ENCODE measurements at places on chromosomes 5 and 9.

- DNase-seq: peak; percentile 47
Observed at GRCh38 chr9:136546697-136547501, 1.1 kb upstream of the NOTCH1 start.

DNA sequence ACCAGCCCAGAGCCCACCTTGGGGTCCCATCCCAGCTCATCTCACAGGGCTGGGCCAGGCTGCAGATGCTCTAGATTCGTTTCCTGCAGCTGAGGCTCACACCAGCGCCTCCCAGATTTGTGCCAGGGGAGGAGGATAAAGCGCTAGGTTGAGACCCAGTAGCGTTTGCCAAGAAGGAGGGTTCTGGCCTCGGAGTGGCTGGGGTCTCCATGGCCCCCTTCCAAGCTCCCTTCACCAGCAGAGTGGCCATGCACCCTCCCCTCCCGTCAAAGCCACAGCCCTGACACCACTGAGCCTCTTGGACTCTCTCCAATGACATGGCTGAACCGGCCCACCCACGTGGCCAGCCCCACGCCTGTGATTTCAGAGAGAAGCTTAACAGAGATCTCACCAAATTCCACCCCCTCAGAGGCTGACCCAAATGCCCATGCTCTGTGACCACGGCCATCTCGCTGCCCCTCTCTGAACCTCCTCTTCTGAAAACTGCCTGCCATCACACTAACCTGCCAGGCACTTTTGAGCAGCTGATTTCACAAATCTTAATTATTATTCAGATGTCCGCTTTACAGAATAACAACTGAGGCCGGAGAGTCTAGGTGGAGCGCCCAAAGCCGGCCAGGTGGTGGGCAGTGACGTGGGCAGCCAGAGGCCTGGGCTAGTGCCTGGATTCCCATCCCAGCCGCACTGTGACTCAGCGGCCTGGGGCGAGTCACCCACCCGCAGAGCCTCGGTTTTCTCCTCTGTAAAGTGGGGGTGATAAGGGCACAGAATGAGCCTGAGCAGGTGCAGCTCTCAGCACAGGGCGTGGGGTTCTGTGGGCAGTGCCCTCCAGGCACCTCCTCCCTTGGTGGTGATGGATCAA is 155.7 kb downstream of the C9orf50 start:
- peak; percentile 68 for DNase-seq

- no peak for DNase-seq
Observed at GRCh38 chr9:129173296-129174101, 4.6 kb downstream of the IER5L start.

DNA sequence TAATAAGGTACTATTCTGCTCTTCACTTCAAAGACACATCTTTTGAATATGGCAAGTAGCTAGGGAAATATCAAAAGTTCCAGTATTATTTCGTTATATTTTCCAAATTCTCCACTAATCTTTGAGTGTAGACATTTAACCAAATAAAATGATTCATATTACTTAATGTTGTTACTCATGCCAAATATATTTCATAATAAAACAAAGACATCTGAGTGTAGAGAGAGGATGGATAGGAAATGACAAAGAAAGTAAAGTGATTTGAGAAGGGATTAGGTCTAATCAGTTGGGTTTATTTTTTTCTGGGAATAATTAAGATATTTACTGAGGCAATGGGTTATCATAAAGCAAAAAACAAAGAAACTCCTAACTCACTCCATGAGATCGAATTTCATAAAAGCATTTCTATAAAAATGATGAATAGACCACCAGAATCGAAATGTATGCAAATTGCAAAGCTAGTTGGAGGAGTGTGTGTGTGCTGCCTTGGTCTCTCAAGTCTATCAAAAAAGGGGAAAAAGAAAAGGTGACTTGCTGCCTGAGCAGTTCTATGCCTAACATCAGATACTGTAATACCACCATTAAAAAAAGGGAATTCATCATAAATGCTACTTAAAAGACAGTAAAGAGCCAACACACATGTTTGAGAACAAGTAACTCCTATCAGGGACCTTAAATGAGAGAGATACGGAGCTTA is 255.5 kb downstream of the PDE4D start:
- no peak for DNase-seq
